OCI-LY7 (cell line): ENCODE measurements at places on chromosomes 4 and X.

GRCh38 chr4:114926583-114926982 lies 186.8 kb downstream of the NDST4 start:
- no peak for DNase-seq

- no peak for DNase-seq
Observed at GRCh38 chr4:73836373-73837279, at the start of gene CXCL6. CXCL6 (plus strand) TSS chr4:73836678; CDS start chr4:73836751, 73 bp downstream.

DNA sequence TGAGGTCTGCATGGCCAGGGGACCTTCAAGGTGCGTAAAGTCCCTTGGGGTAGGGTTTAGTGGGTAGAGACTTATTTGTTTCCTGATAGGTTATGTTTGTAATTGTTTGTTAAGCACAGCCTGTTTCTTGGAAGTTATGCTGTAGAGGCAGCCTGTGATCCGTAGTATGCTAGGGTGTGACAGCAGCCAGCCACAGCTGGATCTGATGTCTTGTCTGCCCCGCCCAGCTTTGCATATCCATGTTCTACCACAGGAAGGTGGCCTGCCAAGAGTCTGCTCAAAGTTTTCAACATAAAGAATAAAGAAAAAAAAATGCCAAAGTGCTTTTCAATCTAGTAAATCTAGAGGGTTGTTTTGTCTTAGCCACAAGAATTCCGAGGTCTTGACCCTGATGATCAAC lies 19.1 kb upstream of the PRRG3 start:
- no peak for DNase-seq

GRCh38 chr4:87579478-87579877 lies 28.9 kb upstream of the DSPP start:
- no peak for DNase-seq

DNA sequence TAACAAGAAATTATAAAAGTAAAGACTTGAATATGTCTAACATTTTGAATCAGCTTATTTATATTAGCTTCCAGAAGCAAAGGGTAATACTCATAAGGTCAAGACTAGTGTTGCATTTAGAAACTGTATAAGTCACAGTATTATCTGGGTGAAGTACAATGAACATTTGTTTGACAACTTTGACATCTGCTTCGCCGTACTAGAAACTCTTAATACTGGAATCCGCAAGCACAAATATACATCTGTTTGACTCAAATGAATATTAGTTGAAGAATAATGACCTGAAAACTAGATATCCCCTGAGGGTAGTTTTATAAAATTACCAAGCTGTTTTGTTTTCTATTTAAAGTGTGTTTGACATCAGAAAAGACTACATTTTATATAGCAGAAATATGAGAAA lies 135.4 kb upstream of the ATOH1 start:
- DNase-seq: no peak

DNA sequence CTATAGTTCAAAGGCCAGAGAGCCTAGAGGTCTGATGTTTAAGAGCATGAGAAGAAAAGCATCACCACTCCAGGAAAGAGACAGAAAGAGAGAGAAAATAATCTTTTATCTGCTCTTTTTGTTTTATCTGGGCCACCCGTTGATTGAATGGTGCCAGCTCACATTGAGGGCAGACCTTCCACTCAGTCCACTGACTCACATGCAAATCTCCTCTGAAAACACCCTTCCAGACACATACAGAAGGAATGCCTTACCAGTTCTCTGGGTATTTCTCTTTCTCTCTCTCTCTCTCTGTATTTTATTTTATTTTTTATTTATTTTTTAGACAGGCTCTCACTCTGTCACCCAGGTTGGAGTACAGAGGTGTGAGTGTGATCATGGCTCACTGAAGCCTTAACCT lies 252.5 kb downstream of the DTHD1 start:
- no peak for DNase-seq

- peak; percentile 69 for DNase-seq
Observed at GRCh38 chrX:1392376-1393068, 609 bp upstream of the SLC25A6 start.

- DNase-seq: no peak
Observed at GRCh38 chr4:182699795-182700194, 217.4 kb downstream of the DCTD start.

DNA sequence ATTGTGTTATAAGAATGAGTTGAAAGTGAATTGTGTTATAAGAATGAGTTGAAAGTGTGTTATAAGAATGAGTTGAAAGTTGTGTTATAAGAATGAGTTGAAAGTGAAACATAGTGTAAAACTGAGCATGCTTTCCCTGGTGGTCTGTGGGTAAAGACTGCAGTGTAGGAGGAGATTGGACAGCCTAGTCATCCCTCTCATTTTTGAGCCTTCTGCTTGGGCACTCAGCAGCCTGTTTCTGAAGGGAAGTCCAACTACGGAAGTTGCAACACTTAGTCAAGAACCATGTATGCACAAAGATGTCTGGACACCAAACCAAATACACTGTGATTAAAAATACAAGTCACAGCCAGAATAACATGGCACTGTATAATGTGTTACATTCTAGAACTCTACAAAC lies 72.6 kb downstream of the ANK2 start:
- no peak for DNase-seq

- no peak for DNase-seq
Observed at GRCh38 chr4:4461178-4461577, 74.3 kb downstream of the NSG1 start.

GRCh38 chr4:57877047-57877458 lies 766.9 kb upstream of the IGFBP7 start:
- DNase-seq: no peak

DNA sequence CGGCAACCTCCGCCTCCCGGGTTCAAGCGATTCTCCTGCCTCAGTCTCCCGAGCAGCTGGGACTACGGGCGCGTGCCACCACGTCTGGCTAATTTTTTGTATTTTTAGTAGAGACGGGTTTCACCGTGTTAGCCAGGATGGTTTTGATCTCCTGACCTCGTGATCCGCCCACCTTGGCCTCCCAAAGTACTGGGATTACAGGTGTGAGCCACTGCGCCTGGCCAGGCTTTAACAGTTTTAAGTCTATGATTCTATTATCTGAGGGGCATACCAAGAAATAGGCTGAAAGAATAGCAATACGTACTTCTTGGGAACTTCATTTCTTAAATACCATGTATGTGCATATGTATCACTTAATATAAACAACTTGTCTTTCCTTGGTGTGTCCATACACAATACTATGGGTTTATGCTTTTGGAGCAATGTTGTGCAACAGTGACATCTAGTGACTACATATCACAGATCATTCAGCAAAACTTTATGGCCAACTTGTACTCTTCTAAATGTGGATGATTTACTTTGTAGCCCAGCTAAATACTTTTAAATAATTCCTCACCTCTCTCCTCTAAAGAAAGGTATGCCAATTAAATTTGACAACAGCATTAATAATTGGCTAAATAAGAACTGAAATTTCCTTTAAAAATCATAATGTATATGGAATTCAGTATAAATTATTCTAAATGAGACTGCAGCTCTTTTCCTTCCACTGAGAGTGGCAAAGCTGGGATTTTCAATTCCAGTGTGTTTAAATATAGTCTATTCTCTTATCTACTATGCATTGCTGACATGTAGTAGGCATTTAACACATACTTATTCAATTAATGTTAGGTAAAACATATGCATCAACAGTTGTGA lies 10.4 kb downstream of the SLC9B1 start:
- peak; percentile 75 for DNase-seq

- DNase-seq: no peak
Observed at GRCh38 chr4:101290654-101291053, 56.7 kb downstream of the PPP3CA start.

DNA sequence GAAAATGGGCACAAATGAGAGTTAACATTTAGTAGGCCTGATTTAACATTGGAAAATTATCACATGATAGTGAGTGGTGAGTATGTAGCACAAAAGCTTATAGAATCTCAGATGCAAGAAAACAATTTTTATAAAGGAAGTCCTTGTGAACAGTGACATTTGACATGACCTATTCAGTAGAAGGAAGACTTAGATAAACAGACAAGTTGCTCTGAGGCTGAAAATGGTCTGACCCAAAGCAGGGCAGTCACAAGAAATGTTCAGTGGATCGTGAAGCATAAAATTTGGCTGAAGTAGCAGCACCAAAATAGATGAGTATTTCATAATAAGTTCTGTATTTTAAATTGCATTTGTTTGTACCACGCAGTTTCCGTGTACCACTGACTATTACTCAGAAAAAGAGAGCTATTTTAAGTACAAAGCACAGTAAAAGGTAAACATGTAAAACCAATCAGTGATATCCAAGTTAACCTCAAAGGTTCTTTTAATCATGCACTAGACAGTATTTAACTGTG lies 605.7 kb upstream of the PABPC4L start:
- DNase-seq: no peak

- DNase-seq: no peak
Observed at GRCh38 chr4:159009521-159009920, 93.4 kb upstream of the RAPGEF2 start.

DNA sequence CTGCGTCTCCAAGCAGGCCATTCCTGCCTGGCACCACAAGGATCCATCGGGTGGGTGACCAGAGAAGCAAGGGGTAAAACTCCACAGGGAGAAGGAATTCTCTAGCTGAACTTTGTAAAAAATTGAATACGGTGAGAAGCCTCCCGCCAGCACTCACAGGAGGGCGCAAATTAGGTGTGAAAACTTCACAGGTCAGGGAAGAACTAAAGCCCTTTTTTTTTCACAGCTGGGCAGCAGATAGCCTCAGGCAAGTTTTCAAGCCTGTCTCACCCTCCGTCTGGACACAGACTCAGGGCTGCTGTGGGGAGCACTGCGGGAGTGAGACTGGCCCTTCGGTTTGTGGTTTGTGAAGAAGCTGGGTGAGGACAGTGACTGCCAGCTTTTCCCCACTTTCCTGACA lies 224.1 kb upstream of the FGF16 start:
- no peak for DNase-seq

- no peak for DNase-seq
Observed at GRCh38 chr4:143389579-143390195, 53.0 kb downstream of the GAB1 start.

DNA sequence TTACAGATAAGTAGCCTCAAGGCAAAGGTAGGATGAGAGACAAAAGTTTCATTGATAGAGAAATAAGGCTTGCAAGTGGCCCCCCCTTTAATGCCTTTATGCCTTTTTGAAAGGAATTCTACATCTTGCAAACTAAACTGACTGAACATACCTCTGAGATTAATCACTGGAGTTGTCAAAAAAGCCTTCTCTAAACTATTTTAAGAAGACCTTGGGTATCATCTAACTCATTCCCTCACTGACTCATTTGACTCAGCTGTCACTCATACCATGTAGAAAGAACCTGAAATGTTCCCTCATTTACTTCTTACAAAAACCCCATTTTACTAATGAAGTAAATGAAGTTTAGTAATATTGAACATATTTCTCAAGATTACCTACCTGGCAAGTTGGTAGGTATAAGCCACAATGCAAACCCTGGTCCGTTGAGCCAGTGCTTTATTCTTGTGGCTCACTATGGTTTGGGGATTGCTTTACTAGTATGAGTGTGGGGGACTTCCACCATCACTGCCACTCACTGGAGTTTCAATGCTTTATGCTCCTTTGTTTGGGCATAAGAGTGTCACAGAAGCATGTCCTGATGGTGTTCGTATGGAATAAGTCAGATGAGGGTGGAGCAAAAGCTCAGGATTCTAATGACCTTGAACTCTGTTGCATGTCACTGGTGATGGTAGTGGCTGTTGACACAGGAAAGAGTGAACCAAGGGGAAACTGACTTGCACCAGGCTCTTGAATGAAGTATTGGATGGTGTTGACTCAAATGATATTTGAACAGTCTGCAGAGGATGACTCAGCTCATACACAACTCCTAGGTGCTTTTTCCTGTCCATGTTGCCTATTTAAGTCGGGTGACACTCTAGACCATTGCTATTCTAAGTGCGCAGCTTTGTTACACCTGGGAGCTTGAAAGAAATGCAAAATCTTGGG lies 305.5 kb upstream of the EMCN start:
- DNase-seq: no peak

- no peak for DNase-seq
Observed at GRCh38 chr4:1035510-1035909, 24.1 kb downstream of the FGFRL1 start.

- DNase-seq: no peak
Observed at GRCh38 chr4:153555730-153556434, 89.7 kb downstream of the TMEM131L start.

- DNase-seq: no peak
Observed at GRCh38 chr4:186104114-186104889, at the start of gene FAM149A. FAM149A (plus strand) TSS chr4:186104704.

GRCh38 chr4:136505020-136505419 lies 1027.3 kb downstream of the PCDH18 start:
- DNase-seq: no peak

- no peak for DNase-seq
Observed at GRCh38 chr4:93879919-93880318, 51.4 kb downstream of the ATOH1 start.

GRCh38 chr4:87313756-87314155 lies 8.9 kb downstream of the HSD17B13 start:
- no peak for DNase-seq

DNA sequence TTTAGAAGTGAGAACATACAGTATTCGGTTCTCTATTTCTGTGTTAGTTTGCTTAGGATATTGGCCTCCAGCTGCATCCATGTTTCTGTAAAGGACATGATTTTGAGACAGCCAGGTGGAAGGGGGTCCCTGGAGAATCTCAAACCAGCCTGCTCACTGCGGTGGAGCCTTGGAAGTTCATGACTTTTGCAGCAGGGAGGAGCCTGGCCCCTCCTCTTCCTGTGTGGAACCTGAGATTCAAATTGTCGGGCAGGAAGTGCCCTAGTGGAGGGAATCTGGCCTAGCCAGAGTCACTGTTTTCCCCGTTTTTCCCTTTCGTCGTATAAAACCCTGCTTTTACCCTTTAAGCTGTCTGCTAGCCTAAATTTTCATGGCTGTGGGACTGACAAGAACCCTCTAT lies 762.6 kb downstream of the PCDH18 start:
- DNase-seq: no peak

GRCh38 chrX:117838581-117839331 lies 277.9 kb downstream of the KLHL13 start:
- DNase-seq: no peak

DNA sequence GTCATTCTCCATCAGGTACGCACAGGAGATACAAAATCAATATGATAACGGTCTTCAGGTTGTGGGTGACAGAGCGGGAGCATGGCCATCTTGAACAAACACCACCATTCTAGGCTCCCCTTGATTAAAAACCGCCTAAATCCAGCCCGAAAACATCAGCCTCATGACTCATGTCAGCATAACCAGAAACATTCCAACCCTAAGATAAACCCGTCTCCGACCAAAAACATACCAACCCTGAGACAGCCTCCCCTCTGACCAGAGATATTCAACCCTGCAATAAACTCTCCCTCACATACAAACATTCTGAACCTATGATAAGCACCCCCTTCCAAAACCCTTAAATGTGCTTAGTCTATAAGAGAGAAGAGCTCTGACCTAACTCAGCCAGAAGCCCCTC lies 157.9 kb downstream of the DHRSX start:
- DNase-seq: no peak

DNA sequence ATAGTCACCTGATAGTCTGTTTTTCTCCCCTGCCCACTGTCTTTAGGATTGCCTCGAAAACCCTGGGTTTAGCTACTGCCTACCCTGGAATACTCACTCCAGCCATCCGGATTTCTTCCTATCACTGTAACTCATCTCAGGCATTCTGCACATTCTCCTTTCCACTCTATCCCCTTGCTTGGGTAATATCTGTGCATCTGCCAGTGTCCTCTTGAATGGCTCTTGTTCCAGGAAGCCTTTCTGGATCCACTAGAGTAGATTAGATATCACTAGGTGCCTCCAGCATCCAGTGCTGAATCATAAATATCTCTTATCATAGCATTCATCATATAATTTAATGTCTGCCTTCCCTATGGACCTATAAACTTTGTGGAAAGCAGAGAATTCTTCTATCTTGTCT lies 17.1 kb upstream of the GALNT7 start:
- DNase-seq: no peak

- DNase-seq: no peak
Observed at GRCh38 chrX:38117485-38117884, 103.2 kb downstream of the SRPX start.
